ENCODE measurements at places on chromosomes 4 and X. TPM values are rescaled to one million over a fixed set of nuclear protein-coding genes. Genes with fewer than 3 reads are reported as not detected.

GRCh38 chr4:84413976-84414375, 85.1 kb downstream of the NKX6-1 start:
- no peak for DNase-seq
- no peaks in the 10 kb centered on the region for H3K4me1 ChIP-seq
- no peaks in the 10 kb centered on the region for H3K27me3 ChIP-seq

DNA sequence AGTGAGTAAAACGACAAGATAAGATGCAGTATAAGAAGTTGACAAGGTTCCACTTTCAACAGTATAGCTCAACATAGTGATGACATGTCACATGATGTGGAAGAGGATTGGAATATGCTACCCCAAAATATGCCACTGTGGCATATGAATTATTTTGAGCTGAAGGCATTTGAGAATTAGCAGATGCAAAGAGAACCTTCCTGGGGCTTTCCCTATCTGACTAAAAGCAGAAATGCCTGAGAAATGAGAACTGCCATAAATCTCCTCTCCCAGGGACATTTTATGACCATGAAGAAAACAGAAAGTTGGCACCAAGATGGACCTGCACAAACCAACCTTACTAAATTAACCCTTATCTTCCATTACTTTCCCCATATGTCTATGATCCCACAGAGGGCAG, 24.8 kb downstream of the CDKN2AIP start:
- no peaks in the 10 kb centered on the region for H3K27me3 ChIP-seq
- H3K4me1 ChIP-seq: no peaks in the 10 kb centered on the region
- H3K27ac ChIP-seq: no peak overlapping the region
- no peak overlapping the region for H3K4me3 ChIP-seq

The DIPK2B gene
- 6.0 TPM for total RNA-seq

DNA sequence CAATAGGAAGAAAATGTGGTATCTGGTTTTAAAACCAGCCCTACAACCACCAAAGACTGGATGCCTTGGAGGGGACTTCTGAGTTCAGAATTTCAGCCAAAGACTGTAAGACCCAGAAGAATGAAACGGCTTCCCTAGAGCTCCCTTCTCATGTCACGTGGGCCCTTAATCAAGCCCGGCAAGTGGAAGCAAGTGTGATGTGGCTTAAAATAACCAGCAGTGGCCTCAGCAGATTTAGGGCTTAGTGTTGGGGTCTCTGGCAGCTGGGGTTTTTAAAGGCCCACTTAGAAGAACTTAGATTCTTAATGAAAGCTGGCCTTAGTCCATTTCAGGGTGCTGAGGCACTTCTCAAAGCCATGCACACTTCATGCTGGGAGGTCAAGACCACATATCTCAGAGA, 111.2 kb upstream of the TBC1D9 start:
- no peak overlapping the region for H3K4me3 ChIP-seq
- H3K27me3 ChIP-seq: no peaks in the 10 kb centered on the region
- no peaks in the 10 kb centered on the region for H3K36me3 ChIP-seq
- H3K4me1 ChIP-seq: no peaks in the 10 kb centered on the region
- H3K27ac ChIP-seq: no peak overlapping the region

DNA sequence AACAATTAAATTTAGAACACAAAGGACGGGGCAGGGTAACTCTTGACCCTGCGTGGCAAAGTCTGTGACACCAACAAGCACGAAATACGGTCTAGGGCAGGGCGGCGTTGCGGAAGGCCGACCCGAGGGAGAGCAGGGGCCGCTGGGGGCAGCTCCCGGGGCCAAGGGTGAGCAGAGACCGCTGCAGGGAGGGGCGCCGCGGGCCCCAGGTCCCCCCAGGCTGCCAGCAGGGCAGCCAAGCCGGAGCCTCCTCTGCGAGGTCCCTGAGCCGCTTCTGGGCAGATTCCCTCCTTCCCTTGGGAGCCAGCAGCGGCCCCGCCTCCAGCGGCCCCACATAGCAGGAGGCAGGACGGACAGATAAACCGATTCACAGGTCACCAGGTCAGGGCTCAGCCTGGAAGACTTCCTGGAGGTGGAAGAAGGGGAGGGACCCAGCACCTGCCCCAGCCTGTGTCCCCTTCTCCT, 90.2 kb downstream of the FAM53A start:
- no peak overlapping the region for H3K4me3 ChIP-seq
- no peak overlapping the region for H3K27ac ChIP-seq
- DNase-seq: no peak
- peaks cover 10% of the 10 kb centered on the region for H3K27me3 ChIP-seq

DNA sequence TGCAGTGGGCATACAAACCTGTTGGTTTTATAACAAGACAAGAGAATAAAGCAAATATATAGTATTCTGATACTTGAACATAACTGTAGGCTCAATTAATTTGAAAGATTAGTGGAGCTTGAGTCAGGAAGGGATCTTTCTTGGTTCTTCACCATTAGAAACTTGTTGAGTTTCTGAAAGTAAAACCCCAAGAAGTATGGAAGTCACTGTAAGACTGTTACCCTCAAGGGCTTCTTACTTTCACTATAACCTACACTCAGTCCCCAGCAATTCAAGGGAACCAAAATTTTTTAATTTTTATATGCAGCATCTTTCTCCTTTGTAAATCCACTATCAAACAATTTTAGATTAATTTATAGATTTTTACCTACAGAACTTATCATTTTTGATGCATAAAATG, 2019.2 kb upstream of the ADGRL3 start:
- no peak overlapping the region for H3K27ac ChIP-seq
- no peaks in the 10 kb centered on the region for H3K36me3 ChIP-seq
- no peaks in the 10 kb centered on the region for H3K4me1 ChIP-seq

GRCh38 chr4:63458010-63458409, 951.2 kb downstream of the TECRL start:
- H3K4me1 ChIP-seq: no peaks in the 10 kb centered on the region
- no peaks in the 10 kb centered on the region for H3K36me3 ChIP-seq
- no peaks in the 10 kb centered on the region for H3K27me3 ChIP-seq
- no peak overlapping the region for H3K4me3 ChIP-seq
- no peak for DNase-seq
- H3K27ac ChIP-seq: no peak overlapping the region

- no peaks in the 10 kb centered on the region for H3K27me3 ChIP-seq
- peak; percentile 83 for DNase-seq
- peaks cover 6% of the 10 kb centered on the region for H3K4me1 ChIP-seq
Observed at GRCh38 chr4:8241895-8242696, 27.5 kb upstream of the HTRA3 start.

DNA sequence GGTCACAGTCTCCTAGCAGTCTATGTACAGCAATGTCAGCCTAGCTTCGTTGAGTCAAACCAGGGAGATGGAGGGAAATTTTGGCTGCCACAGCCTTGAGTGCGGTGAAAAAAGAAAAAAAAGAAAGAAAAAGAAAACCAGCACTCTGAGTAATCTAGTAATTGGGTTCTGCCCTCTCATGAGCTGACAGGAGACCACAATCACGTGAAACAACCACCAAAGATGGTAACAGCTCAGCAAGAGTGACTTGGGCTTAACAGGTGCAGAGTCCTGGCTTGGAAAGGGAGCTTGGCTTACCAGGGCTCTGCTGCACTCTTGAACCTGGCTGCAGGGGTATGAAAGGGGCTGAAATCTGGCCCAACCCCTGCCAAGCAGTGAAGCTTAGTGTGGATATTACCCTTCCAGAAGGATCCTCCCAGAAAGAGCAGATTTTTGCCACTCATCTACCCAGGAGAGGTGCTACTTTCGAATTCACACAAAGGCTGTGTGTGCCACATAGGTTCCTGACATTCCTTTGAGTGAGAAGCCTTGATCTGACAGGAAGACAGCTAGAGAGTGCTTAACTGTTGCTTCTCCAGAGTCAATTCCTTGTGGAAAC, 350.3 kb downstream of the PTTG2 start:
- no peaks in the 10 kb centered on the region for H3K36me3 ChIP-seq
- H3K27me3 ChIP-seq: no peaks in the 10 kb centered on the region
- H3K4me1 ChIP-seq: peaks cover 11% of the 10 kb centered on the region
- peak; percentile 28 for DNase-seq

Measured in transverse colon (tissue), 4 donors.